T-helper 17 cell (primary cell): ENCODE measurements at places on chromosomes 11 and 22.

DNA sequence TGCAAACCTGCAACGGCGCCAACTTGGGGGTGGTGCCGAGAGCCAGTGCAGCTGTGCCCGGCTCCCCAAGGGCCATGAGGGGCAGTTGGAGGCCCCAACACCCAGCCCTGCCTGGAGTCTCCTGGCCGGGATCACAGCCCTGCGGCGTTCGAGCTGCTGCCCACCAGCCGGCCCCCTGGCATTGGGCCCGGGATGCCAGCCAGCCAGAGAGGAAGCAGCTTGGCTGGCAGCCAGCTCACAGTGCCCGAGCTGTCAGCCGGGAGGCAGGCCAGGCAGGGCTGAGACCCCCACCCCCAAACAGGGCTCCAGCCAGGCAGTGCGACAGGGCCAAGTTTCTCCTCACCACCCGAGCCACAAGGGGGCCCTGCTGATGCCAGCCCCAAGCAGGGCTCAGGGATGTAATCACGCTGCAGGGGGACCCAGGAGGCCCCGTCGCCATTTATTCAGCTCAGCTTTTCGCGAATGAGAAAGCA lies 26.0 kb upstream of the TCF20 start:
- DNase-seq, result no peak

GRCh38 chr11:44695169-44695833 lies 31.5 kb upstream of the TSPAN18 start:
- no peak for DNase-seq

DNA sequence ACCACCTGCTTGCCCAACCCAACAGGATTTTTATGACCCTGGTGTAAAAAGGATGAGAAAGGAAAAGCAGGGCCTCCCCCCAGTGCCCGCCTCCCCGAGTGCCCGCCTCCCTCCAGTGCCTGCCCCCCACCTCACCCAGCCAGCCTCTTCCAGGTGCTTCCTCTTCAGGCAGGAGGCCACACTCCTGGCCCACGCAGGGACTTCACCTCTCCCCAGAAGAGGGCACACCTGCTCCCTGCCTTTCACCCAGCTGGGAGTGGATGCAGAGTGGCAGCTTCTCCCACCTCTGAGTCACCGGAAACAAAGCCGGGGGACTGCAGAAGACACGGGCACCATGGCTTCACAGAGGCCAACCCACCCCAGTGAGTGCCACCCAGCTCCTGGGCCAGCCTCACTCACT lies 16.1 kb downstream of the CPT1A start:
- peak; percentile 27 for DNase-seq

DNA sequence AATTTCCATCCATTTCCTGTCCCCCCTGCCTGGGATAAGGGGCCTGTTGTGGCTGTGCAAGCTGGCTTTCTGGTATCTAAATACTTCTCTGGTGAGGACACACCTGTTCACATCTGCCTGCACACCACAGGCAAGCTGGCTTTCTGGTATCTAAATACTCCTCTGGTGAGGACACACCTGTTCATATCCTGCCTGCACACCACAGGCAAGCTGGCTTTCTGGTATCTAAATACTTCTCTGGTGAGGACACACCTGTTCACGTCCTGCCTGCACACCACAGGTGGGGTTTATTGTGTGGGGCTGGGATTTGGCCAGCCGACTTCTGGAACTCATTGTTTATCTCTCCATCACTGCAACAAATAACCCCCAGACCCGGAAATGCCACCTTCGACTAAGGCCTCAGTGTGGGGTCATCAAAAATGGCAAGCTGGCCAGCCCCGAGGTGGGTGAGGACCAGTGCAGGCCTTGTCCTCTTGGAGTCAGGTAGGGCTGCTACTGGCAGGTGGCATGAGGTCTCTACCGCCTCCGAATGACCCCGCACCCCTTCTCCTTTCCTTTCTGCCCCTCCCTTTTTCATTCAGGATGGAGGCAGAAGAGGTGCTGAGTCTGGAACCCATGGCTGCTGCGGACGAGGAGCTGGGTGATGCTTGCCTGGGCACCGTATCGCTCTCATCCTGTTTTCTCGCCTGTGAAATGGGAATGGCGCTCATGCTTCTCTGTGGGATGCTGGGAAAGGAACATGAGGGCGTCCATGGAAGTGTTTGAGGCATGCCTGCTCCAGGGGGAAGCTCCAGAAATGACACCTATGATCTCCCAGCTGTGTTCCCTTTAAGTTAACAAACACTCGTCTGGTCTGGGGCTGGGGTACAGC lies 43.5 kb upstream of the MYEOV start:
- no peak for DNase-seq

GRCh38 chr11:72730737-72731136 lies 21.5 kb downstream of the ARAP1 start:
- DNase-seq, result no peak

- DNase-seq, result no peak
These were observed 45.5 kb downstream of the FAR1 start for GRCh38 chr11:13713982-13714381.

DNA sequence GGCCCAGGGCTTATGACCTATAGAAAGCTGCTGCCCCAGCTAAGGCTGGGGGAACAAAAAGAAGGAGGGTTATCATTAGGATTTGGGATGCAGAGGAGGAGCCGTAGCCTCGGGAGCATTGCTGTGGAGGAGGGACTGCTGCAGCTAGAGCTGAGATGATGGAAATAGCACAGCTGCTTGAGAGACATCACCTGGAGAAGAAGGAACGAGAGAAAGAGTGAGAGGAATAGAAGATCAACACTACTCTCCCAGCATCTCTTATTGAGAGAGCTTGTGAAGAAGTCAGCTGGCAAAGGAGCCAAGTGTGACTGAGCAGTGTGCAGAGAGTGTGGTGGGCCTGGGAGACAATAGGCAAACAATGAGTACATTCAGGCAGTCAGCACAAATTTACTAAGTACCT lies 100.7 kb upstream of the PLET1 start:
- DNase-seq, result no peak

- DNase-seq, result no peak
These were observed 154.8 kb downstream of the ARHGAP42 start for GRCh38 chr11:100841711-100842407.

DNA sequence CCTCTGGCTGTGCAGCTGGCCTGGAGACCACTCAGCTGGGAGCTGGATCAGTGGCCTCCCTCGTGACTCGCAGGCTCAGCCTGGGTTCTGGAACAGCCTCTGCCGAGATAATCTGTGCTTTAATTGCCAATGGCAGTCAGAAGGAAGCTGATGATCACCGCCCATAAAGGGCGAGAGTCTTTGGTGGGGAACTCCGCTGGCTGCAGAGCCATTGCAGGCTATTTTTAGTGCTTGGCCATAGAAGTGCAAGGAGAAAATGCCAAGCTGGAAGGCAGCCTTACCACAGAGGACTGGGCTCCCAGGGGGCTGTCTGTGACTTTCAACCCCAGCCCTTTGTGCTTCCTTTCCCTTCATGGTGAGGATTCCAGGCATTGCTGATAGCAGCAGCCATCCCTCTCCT lies 62.2 kb upstream of the TENM4 start:
- no peak for DNase-seq

- DNase-seq, result no peak
These were observed 37.9 kb downstream of the PAK1 start for GRCh38 chr11:77435972-77436371.

DNA sequence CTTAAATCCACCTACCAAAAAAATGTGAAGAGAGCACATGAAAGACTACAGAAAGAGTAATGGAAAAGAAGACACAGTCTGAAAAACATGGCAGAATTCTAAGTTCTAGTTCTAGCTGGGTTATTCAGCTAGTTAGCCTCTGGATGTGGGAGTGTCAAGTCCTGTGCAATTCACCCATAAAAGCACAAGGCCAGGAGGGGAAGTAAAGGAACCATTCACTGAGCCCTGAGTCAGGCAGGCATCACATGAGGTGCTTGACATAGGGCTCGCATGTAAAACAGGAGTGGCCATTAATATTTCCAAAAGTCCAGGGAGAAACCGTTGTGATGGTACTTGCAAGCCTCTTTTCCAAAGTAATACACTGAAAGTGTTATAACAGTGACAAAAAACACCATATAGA lies 103.7 kb downstream of the GAB2 start:
- DNase-seq, result no peak

DNA sequence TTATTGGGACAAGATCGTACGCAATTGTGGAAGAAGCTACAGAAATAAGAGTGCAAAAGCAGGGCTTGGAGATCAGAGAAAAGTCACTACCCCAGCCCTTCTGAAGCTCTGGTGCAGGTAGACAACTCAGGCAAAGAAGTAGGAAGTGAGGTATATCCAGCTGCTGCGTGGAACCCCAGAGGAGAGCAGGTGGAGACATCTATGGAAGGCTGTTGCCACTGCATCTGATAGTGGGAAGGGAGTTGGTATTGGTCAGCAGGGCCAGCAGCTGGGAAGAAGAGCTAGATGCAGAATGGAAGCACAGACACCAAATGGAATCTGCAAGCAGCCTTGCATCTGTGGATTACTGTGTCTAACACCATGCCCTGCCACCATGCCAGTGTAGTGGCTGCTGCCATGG lies 165.1 kb downstream of the WNT11 start:
- DNase-seq, result no peak

DNA sequence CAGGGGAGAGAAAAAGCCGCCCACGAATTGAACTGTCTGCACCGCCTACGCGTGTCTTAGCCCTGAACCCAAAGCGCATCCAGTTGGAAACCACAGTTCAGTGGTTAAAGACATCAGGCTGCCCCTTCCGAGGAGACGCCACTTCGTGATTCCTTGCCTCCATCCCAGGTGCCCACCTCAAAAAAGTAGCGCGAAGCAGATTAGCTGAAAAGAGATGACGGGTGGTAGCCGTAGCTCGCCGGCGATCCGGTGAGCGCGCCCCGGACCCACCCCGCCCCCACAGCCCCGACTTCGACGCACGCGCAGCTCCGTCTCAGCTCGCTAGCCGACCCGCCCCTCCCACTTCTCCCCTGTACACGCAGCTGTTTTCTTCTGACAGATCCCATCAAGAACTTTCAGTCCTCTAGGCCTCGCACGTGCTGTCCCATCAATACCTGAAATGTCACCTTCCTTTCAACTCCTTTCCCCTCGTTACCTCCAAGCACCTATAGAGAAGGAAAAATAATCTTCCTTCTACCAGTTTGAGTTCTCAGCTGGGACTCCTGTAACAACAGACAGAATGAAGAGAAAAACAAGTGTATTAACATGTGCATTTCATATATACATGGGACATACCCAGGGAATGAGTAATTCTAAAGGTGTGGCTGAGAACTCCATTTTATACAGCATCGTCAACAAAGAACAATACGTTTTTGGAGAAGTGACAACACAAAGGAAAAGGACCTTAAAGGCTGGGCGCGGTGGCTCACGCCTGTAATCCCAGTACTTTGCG lies 49.5 kb downstream of the OR4D9 start:
- peak; percentile 73 for DNase-seq

DNA sequence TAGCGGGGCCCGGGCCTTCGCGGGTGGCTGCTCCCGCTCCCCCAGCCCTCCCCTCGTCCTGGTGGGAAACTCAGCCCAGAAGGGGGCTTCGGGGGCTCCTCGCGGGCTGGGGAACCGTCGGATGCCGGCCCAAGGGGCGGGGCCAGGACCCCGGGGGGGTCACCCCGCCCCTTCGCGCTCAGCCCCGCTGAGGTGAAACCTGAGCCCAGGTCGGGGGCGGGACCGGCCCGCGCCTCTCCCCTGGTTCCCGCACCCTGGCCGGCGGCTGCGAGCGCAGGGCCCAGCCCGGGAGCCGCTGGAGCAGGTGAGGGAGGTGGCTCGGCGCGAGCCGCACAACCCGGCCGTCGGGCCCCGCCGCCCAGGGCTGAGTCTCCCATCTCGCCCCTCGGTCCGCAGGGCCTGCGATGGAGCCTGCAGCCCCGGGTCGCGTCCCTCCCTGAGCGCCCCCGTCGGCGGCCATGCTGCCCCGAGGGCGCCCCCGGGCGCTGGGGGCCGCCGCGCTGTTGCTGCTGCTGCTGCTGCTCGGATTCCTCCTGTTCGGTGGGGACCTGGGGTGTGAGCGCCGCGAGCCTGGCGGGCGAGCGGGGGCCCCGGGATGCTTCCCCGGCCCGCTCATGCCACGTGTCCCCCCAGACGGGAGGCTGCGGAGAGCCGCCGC lies at the start of gene LARGE2:
TSS of gene LARGE2 (plus strand) at position 232 of the 658 bp plus-strand sequence. CDS start at position 459, 227 bp downstream.
- peak; percentile 40 for DNase-seq

DNA sequence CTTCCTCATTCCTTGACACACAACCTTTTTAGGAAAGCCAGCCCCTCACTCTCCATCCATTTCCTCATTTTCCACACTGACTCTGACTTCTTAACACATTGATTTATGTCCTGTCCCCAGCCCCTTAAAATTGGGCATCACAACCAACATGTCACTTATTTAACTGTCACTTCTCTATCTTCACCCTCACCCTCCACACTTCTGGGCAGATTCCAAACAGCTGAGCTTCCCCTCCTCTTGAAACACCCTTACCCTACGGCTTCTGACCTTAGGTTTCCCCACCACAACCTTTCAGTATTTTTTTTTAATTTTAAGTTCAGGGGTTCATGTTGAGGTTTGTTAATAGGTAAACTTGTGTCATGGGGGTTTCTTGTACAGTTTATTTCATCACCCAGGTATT lies 696.3 kb downstream of the DLG2 start:
- DNase-seq, result no peak

DNA sequence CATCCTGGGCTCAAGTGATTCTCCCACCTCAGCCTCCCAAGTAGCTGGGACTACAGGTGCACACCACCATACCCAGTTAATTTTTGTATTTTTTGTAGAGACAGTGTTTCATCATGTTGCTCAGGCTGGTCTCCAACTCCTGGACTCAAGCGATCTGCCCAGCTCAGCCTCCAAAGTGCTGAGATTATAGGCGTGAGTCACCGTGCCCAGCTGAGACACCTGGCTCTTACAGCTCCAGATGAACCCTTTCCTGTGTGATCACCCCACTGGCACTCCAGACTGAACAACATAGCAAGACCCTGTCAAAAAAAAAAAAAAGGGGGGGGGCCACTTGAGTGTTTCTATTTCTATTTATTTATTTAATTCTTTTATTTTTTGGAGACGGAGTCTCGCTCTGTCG lies 1.0 kb upstream of the ADSL start:
- no peak for DNase-seq

GRCh38 chr11:107677924-107678631 lies 33.8 kb downstream of the SLN start:
- DNase-seq, result no peak

- no peak for DNase-seq
These were observed 176.7 kb upstream of the NCAM1 start for GRCh38 chr11:112784323-112785073.

DNA sequence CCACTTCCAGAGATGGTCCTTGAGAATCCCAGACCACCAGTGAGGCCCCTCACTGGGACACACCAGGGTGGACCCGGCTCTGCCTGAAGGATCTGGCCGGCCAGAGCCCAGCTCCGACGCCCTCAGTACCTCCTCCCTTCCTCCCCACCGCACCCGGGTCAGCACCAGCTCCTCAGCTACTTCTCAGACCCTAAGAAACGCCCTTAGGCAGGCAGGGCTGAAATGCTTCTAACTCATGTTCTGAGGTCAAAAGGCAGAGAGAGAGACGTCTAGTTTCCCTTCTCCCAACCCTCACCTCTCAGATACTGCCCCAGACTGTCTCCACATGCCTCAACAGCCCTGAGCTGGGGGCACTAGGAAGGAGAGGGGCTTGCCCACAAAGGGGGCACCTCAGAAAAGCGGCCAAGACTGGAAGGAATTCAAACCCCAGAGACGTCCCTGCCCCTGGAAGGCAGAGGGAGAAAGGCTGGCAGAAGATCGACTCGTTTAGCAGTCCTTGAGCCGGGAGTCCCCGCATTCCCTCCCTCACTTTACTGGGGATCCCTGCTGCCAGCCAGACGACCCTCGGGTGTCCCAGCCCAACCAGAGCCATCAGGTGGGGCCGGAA lies 539 bp downstream of the USH1C start:
- no peak for DNase-seq

- no peak for DNase-seq
These were observed 1.3 kb downstream of the PACS1 start for GRCh38 chr11:66071381-66071801.

GRCh38 chr11:117535201-117535849 lies 207.7 kb downstream of the CEP164 start:
- no peak for DNase-seq
